ENCODE measurements at places on chromosomes 7 and 10.

DNA sequence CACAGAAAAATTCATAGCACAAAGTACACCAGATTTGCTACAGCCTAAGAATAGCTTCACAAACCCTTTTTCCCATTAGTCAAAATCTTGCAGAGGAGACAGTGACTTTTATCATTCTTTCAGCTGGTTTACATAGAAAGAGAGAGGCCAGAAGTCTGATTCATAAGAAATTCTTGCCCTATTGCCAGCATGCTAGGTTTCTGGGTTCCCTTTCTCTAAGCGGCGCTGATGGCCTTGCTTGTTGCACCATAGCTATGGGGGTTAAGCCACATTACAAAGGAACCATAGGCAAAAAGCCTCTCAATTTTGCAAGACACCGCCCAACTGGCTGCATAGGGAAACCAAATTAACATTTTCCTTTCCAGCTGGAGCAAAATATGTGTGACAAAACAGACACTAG is 87.4 kb downstream of the ZNF467 start:
- no peak for DNase-seq

DNA sequence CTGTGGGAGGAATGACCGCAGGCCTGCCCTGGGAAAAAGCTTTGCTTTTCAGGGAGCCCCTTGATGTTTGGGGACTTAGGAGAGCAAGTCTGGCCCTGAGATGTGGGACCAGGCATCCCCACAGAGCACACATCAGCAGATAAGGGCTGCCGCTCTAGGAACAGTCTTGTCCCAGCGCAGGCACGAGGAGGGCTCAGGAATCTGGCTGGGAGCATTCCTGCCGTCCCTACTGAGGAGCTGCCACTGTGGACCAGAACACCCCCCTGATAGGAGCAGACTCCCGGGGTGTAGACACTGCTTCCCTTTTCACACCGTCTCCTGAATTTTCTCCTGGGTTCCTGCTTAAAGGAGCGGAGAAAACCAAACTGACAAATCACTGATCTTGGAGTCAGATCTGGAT is 232.3 kb downstream of the CUX1 start:
- DNase-seq: no peak

DNA sequence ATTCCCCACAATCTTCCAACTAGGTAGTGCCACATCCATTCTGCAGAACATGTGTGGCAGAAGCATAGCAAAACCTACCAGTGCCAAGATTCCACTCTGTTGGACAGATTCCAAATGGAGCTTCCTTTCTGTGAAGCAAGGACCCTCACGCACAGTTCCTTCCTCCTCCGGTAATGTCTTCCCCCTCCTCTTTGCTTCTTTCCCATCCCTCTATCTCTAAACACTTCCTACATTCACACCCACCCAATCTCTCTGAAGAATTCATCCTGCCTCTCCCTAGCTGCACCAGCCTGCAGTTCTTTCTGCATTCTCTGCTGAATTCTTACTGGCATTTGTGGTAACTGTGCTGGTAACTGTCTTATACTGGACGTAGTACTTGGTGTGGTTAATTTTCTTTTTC is 124.9 kb downstream of the RNLS start:
- no peak for DNase-seq

DNA sequence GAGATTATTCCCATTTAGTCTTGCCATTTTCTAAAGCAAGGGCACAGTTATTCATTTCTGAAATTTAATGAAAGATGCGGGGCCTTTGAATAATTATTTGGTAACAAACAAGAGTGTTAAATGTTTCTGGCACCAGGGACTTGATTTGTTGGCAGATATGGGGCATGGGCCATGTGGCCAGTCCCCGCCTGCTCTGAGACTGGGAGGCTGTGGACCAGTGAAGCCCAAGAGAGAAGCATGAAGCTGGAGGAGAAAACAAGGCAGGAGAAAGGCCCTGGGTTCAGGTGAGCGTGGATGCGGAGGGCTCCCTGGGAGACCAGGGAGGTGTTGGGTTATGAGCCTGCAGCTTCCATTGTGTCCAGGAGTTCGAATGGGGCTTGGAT is 378.5 kb downstream of the TCERG1L start:
- no peak for DNase-seq

GRCh38 chr7:37249240-37249639 is 199.4 kb downstream of the ELMO1 start:
- DNase-seq: no peak

- no peak for DNase-seq
These were observed 1.7 kb upstream of the ST7 start for GRCh38 chr7:116951366-116952292.

- DNase-seq: no peak
These were observed 5.6 kb downstream of the ABI1 start for GRCh38 chr10:26855186-26855585.

DNA sequence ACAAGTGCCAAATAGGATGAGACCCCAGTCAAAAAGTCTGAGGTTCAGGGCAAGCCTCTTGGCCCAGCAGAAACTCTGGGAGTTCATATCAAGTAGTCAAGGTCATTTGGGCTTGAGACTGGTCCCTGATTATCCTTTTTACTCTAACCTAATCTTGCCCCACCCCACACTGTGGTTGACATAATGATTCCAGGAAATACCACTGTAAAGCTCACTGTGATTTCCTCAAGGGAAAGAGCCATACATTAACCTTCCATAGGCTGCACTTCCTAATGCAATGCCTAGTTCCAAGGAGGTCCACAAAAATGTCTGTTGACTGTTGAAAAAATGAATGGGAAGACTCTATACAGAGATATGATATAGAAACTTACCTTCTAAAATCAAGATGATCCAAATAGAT is 52.9 kb upstream of the CHCHD3 start:
- no peak for DNase-seq

DNA sequence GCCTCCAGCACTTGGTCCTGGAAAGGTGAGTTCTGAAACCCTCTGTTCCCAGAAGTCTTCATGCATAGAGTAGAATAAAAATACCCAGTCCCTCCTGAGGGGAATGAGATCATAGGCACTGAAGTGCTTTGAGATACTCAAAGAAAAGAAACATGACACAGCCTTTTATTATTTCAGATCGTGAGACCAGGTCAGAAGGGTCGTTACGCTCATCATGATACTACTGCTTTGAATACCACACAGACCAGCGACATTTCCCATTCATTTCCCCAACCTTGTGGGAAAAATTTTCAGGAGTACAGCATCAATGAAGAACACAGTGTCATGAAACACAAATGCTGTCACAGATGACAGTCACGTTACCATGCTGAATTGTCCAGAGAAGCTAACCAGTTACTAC is 15.0 kb downstream of the CLRN3 start:
- DNase-seq: no peak

DNA sequence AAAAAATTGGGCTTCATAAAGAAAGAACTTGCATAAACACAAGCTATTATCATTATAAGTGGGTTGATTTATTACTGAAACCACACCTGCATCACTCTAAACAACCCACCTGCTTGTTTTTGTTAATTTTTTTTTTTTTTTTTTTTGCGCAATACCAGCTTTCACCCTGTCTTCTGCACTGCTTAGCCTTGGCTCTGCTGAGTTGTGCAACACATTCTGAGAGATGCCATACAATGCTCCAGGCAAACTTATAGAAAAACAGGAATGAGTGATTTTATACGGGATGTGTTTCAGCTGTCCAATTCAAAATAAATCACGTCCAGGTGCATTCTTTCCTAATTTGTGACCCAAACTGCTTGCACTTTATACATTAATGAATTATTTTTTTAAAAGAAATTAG is 923.6 kb downstream of the GATA3 start:
- no peak for DNase-seq

- no peak for DNase-seq
These were observed 254.5 kb downstream of the BUB3 start for GRCh38 chr10:123408660-123409059.

- no peak for DNase-seq
These were observed 133.8 kb upstream of the HDAC9 start for GRCh38 chr7:18361756-18362155.

DNA sequence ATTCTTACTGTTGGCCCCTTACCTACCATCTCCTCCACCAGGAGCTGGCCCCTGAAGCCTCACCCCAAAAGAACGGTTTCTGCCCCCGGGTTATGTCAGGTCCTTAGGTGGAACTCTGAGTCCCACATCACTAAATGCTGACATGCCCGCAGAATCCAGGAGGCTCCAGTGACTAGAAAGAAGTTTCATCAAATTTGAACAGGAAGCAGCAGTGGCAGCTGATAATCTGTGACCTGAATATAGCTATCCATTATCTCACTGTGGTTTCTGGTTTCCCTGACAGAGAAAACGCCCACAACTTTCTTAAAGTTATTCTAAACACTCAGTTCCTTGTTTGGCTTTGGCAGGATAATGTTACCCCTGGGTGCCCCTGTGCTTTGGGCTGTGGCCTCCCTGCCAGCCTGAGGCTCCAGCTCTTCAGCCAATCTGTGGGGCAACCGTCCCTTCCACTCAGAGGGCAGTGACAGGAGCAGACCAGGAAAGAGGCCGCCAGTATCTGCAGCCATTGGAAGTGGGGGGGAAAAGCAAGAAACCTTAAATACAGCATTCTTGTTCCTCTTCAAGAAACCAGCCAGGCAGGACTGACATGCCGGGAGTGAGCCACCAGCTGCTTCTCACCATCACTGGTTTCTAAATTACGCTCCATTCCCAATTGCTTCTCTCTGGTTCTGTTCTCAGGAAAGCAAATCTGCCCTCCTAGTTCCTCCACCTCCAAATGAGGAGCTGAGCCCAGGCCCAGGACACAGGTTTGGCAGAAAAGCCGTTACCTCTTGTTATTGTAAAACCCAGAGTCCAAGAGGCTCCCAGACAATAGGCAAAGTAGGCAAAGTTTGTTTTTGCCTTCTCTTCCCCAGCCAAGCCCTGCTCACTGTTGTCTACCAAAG is 41.2 kb upstream of the VCL start:
- DNase-seq: peak; percentile 81

- no peak for DNase-seq
These were observed 51.6 kb upstream of the MACC1 start for GRCh38 chr7:20268824-20269223.

DNA sequence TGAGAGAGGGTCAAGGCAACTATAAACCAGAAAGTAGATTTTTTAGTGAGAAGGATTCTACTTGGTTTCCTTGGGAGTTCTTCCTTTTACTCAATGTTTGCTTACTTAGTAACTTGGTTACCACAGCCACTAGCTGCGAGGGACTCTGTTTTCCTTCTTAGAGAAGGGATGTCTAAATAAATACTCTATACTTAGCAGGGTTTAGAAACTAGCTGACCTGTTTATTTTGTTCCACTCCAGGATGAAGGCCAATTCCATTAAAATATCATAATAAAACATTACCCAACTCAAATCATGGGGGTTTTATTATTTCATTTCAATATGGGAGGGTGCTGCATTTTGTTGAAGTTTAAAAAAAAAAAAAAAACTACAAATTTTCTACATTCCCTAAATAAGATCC is 87.3 kb downstream of the PPP1R3A start:
- no peak for DNase-seq

GRCh38 chr10:50739618-50740292 is at the start of gene ASAH2B:
Gene ASAH2B (plus strand): TSS chr10:50739936. CDS start chr10:50745131, 5,195 bp downstream.
- DNase-seq: no peak

GRCh38 chr7:1242606-1243289 is 10.1 kb downstream of the UNCX start:
- no peak for DNase-seq

DNA sequence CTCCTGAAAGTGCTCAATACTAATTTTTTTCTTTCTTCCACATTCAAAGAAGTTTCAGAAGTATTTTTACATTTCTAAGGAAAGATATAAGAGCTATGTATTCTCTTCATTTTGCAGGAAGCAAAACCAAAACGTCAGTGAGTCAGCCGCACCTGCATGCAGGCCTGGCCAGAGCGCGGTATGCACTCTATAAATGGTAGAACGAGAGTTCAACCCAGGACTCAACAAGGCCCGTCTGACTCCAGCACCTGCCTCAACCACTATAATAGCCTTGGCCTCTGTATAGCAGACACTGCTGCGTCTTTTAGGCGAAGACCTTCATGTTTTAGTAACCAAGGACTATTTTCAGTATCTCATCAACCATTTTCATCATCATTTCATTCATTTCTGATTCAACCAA is 113.2 kb downstream of the KMT2E start:
- no peak for DNase-seq

DNA sequence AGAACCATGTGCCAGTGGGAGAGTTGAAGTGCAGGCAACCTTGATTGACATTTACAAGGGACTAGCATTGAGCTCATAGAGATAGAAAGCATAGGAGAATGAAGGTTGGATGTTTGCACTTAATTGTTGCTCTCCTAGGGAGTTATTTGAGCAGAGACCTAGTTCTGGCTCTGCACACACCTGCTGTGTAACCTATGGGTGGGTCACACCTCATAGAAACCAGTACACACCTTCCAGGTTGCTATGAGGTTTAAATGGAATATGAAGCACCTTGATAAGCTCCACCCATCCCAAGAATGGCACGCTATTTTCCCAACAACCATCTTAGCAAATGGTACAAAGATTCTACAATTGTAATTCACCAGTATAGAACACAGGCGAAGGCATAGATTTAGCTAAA is 86.2 kb upstream of the AOAH start:
- DNase-seq: no peak

Measured in KG1 (cell line).